ENCODE measurements at places on chromosomes 16 and 17.

DNA sequence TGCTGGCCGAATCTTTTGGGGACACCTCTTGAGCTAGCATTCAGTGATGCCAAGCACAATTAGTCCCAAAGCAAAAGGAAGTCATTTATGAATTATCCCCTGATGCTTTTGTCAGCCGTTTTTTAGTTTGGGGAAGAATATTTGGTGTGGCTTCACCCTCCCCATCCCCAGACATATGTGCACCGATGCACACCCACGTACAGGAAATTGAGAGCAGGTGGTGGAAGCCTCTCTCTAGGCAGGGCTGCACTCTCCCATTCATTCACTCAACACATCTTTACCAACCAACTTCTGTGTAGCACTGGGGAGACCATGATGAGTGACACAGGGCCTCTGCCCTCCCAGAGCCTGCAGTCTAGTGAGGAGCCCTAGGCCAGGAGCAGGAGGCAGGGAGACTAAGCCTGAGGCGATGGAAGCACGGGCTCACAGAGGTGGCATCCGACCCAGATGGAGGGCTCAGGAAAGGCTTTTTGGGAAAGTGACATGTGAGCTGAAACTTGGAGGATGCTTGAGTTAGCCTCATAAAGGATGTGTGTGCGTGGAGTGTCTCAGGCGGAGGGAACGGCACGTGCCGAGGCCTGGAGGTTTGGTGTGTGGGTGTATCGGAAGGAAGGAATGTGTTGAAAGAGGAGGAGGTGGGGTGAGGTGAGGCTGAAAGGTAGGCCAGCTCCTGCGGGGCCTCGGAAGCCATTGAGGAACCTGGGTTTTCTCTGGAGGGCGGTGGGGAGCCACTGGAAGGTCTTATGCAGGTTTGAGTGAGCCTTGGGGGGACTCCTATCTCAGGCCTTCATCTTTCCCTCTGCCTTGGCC is 43.8 kb downstream of the PSME3IP1 start:
- DNase-seq, result no peak

DNA sequence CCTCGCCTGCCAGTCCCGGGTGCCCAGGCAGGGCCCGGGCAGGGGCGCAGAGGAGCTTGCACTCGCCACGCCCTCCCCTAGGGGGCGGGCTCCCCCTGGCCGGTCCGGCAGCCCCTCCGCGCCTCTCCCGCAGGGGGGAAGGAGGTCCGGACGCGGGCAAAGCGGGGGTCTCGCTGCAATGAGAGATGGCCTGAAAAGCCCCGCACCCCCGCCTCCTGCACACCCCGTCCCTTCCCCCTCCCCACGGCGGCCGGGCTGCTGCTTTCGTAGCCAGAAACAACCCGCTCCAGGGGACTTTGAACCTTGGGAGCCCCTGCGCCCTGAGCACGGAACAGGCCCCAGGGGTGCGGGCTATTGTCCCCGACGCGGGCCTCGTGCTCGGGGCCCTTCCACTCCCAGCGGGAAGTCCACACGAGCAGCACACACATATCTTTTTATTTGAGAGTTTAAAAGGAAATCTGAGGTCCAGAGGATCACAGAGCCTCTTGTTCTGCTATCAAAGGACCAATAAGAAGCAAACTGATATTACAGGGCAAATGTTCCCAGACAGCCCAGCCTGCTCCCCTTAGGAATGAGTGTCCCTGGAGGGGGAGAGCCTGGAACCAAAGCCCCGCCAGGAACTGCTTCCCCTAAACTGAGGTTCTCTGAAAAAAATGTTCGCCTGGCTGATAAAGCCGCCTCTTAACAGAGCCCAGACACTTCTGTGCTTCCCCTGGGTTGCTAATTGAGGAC is 5.8 kb upstream of the CBX4 start:
- DNase-seq, result no peak

DNA sequence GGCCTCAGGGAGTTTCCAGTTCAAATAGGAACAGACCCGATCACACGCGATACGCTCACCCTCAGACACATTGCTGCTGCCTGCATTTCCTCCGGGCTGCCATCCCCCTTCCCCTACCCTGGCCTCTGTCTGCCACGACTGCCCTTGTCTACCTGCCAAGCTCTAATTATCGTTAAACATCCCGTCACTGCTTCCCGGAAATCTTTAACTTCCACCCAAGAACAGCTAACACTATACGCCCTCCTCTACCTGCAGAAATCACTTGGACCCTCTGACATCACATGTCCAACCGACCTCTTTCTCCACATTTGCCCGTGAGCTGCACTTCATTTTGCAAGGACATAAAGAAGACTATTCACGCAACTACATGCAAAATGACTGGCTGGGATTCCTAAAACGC is 40.4 kb downstream of the ABAT start:
- no peak for DNase-seq

DNA sequence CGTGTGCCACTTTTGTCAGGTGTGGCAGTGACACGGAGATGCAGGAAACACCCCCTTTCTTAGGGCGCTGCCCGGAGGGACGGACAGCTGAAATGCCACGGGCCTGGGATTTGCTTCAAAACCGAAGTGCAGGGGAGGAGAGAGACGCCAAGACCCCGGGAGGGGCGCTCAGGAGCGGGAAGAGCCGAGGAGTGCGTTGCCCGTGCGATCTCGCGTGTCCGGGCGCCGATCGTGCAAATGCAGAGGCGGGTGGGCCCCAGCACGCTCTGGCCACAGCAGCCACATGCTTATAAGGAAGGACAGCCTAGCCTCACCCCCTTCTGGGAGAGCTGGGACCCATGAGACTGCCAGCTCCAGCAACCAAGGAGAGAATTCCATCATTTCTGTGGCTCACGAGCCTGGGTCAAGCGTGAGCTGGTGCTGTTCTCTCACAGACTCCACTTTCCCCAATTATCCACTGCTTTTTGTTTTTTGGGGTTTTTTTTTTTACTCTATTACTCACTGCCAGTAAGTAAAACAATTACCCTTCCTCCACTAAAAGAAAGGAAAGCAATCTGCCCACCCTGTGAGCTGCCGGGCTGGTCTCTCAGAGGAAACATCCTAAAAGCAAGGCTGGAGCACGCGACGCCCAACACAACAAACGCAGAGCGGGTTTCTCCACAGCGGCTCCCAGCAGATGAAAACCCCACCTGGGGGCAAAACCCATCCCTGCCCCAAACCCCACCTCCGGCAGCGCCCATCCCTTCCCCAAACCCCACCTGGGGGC is 27.2 kb upstream of the C16orf95 start:
- DNase-seq, result no peak

DNA sequence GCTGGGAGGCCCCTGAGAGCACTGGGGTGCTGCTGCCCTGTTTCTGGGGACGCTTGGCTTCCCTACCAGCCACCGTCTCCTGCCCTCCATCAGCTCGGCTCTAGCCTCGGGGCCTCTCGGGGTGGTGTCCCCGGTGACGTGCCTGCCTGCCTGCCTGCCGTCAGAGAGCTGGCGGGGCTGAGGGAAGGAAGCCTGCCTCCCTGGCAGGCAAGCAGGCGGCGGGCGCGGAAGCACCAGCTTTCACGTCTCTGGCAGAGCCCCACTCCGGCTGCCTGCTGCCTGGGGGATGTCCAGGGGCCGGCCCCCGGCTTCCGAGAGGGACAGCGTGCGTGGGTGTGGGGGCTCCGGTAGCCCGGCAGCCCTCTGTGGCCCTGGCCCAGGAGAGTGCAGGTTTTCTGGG is 9.3 kb downstream of the CENPX start:
- DNase-seq, result no peak

DNA sequence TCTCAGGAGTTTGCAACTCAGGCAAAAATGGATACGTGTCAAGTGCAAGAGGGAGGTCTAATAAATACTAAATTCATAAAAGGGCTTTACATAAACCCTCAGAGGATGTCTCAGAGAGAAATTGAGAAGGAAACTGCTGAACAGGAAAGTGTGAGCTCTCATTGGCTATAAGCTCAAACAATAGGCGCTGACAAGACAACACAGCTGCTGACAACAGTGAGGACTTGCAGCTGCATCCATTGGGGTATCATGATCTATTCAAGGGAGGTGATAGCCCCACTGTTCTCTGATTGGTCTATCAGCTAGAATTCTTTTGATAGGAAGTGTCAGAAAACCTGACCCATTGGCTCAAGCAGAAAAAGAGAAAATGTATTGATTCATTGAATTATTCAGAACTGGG is 187.2 kb downstream of the CBLN1 start:
- no peak for DNase-seq

DNA sequence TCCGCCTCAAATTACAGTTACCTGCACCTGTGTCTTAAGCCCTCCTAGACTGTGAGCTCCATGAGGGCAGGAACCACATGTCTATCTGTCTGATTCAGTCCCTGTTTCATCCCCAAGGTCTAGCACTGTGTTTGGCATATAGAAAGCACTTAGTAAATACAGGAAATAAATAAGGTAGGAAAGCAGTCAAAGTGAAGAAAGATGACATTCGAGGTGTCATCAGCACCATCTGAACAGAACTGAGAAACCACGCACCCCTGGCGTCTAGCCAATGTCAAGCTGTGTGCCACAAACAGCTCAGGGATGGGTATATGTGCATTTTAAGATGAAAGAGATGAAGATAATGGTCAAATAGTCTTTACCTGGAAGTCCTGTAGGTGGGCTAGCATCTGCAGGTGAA is 79.6 kb upstream of the ATP2A3 start:
- no peak for DNase-seq

- peak; percentile 15 for DNase-seq
Observed at GRCh38 chr16:84423416-84423837, 55.1 kb downstream of the ATP2C2 start.

DNA sequence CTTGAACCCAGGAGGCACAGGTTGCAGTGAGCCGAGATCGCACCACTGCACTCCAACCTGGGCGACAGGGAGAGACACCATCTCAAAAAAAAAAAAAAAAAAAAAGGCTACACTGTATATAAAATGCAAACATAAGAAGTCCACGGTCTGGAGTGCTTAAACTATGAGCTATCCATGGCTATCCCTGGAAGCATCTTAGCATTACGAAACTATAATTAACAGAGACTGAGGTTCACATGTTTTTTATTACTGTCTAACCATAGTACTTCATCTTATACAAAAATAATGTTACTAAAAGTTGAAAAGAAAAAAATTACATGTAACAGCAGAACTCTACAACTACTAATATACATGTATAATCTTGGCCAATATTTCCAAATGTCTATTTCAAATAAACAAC is 32.8 kb downstream of the HELZ start:
- no peak for DNase-seq

- DNase-seq, result no peak
Observed at GRCh38 chr16:68746951-68747350, 9.9 kb downstream of the CDH1 start.

- no peak for DNase-seq
Observed at GRCh38 chr17:31096106-31096436, 1.3 kb downstream of the NF1 start.

DNA sequence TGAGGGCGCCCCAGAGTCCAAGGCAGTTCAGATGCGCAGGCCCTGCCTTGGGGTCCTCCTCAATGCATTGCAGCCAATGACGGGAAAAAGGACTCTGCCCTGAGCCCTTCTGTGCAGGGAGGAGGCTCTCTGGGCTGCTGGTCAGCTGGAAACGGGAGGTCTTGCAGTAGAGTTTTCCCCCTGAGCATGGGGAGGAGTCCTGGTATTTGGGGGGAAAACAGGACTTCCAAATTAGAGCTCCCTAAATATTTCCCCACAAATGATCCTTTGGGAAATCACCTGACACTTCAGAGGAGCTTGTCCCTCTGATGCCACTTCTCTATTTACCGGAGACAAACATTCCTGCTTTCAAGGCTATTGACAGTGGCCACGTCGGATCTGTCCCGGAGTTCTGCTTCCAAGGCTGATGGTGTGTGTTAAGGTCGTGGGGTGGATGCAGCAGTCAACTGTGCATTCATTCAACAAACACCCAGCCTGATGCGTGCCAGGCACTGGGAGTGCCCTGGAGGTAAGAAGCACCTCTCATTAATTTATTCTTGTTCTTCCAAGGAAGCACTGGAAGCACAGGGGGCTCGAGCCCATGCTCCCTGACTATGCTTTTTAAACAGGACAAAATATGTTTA is 73.0 kb upstream of the DNAH17 start:
- no peak for DNase-seq

GRCh38 chr17:44362949-44363612 is 572 bp downstream of the FAM171A2 start:
- DNase-seq, result no peak

DNA sequence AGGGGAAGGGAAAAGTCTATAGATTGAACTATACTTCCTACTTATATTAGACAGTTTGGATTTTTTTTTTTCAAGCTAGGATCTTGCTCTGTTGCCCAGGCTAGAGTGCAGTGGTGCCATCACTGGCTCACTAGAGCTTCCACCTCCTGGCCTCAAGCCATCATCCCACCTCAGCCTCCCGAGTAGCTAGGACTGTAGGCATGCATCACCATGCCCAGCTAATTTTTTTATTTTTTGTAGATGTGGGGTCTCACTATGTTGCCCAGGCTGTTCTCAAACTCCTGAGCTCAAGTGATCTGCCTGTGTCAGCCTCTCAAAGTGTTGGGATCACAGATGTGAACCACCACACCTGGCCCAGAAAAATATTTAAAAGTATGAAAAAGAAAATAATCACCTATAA is 121.0 kb upstream of the HAS3 start:
- DNase-seq, result no peak

DNA sequence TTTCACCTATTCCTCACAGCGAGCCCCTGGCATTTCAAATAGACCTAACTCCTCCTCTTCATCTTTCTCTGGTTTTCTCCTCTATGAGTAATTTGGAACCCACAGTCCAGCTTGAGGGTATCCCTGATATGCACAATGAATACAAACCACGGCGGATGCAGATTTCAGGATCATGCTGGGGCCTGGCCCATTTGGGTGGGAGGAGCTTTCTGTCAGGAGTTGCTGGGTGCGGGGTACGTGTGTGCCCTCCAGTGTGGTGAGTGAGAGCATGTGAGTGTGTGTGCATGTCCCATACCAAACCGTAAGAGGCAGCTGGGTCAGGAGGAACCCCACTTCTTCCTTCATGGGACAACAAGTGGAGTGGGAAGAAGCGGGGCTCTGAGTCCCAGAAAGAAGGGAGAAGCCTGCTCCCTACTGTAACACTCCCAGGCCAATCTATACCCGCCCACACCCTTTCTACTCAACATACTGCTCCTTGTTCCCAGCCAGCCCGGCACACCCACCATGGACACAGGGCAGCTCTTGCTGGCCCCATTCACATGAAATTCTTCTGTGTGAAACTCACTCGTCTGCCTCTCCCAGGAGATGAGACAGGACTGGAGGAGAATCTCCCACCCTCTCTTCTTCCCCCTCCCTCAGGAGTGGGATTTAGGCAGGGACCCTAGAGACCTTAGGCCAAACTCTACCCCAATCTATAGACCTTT is 18.4 kb downstream of the CNTNAP1 start:
- no peak for DNase-seq
